ENCODE measurements at places on chromosomes 2 and 18.

- DNase-seq = no peak
Measured at GRCh38 chr2:78676921-78677696, 348.4 kb upstream of the REG3G start.

DNA sequence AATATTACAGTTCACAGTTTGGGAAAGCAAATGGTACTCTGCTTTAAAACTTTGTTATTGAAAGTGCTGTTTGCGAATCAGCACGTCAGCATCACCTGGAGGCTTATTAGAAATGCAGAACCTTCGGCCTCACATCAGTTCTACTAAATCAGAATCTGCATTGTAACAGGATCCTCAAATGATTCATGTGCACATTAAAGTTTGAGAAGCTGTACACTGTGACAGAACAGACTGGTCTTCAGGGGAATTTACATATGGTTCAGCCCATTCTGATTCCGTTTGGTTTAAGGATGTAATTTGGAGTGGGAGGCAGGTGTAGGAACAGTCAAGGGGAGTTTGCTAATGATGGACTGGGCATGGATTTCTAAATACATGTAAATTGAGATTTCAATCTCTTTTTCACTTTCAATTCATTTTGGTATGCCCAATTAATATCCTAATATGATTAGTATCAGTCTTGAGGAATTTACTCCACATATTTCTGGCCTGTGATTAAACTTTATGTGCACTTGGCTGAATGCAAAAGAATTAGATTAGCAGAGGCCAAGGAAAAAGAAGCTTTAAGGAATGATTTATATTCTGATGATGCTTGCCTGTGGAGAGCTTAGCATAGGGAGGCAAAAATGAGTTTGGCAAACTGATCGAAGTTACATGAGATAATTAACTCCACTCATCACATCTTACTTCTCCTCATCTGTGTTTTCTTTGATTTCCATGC lies 248.8 kb downstream of the XIRP2 start:
- DNase-seq = no peak

DNA sequence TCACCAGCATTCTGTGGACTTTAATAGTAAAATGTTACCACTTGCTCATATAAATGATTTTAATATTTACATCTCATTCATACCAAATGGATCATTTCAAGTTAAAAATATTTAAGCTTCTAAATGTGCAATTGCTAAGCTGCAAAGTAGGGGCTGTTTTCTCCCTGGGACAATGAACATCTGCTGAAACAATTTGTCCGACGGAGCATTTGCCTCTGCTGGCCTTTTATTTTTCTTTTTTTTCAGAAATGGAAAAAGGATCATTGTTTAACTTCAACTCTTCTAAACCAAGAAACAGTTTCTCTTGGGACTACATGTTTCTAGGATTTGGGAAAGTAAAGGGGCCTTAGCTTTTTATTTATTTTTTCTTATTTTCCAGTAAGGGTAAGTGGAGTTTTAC lies 43.8 kb upstream of the ITPRID2 start:
- DNase-seq = no peak

GRCh38 chr18:2655178-2655953 lies at the start of gene SMCHD1:
Gene SMCHD1 (plus strand): TSS chr18:2655726. CDS start chr18:2656076, 350 bp downstream.
- peak; percentile 60 for DNase-seq

DNA sequence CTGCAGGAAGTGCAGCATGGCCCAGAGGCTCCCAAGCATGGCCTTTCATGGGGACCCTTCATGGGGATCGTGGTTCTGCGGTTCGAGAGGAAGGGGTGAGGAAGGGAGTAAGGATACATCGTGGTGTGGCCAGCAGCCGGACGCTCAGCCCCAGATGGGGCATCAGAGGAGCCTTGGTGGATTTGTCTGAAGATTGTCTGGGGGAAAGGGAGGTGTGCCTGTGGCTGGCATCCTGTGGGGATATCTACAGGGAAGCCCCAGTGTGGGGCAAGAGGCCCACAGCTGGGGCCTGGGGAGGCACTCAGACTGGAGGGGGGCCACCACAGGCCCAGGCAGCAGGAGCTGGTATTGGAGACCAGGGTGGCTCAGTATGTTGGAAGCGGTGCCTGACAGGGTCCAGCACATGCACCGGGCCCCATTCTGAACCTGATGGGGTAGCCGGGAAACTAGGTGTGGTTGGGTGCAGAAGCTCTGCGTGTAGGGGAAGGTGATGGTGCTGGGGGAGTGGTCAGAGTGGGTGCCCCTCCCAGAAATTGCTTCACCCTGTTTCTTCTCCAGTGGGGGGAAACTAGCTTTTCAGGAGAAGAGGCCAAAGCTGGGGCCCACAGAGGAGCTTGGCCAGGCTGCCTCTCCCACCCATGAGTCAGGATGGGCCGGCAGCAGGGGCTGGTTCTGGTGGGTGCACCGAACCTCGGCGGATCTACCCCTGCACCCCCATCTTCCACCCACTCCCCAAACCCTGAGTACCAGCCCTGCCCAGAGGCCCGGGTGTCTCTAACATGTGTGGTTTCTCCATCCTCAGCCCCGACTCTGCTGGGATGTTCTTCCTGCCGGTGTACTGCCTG lies 274.4 kb upstream of the HDAC4 start:
- DNase-seq = no peak

DNA sequence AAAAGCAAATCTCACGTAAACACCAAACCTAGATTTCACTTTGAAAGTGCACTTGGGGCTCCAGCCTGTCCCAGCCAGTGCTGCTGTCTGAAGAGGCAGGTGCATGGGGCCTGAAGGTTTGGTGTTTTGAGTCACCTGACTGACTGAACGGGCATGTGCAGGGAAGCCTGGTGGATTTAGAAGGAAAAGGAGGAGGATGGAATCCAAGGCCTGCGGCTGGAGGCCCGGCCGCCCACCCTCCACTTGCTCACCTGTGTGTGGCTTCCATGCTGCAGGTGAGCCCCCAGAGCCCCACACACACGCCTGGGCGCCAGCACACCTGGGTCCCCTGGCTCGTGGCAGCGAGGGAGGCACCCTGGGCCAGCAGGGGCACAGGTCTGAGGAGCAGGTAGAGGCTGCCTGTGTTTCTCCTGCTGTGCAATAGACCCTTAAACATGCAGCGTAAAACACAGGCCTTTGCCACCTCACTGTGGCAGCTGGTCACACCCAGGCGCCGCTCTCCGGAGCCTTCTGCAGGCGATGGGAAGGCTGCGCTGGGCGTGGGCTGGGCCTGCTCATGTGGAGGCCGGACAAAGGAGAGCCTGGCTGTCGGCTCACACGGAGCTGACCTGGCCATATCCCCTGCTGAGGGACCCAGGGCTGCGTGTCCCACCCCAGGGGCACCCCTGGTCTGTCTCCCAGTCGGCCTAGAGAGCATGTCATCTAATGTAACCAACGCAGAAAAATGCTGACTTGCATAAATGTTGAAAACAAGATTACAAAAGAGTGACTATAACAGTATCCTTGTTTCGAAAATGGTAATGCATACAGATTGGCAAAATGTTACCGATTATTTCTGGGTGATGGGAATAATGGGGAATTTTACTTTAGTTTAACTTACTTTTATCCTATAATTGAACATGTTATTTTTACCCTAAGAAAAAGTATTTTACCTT lies 71.3 kb downstream of the TMEM18 start:
- DNase-seq = no peak
